ENCODE measurements at places on chromosomes 5 and 9. TPM values are rescaled to one million over a fixed set of nuclear protein-coding genes. Genes with fewer than 3 reads are reported as not detected.

The CTXN3 gene
- not detected for total RNA-seq

The SELENOP gene
- not detected for total RNA-seq

The CA9 gene
- total RNA-seq = not detected

The BHMT gene
- total RNA-seq = not detected

The C8G gene
- 1.2 TPM for total RNA-seq

The RANBP3L gene
- total RNA-seq = not detected

The LCN10 gene
- not detected for total RNA-seq

The ANXA1 gene
- 59.9 TPM for total RNA-seq

The IGFBPL1 gene
- total RNA-seq = not detected
